GM20000 (cell line): ENCODE measurements at places on chromosomes 7 and 10.
A peak's percentile ranks its signal among the peaks of the same experiment; 100 is the strongest.

- DNase-seq: peak; percentile 49
These were observed 46.2 kb downstream of the FAM53B start for GRCh38 chr10:124697837-124698544.

GRCh38 chr10:27450225-27450624 is 53.9 kb upstream of the RAB18 start:
- no peak for DNase-seq

- DNase-seq: no peak
These were observed 48.6 kb downstream of the ITGB1 start for GRCh38 chr10:32909456-32909855.

GRCh38 chr7:139721821-139722220 is 56.0 kb downstream of the HIPK2 start:
- DNase-seq: no peak

DNA sequence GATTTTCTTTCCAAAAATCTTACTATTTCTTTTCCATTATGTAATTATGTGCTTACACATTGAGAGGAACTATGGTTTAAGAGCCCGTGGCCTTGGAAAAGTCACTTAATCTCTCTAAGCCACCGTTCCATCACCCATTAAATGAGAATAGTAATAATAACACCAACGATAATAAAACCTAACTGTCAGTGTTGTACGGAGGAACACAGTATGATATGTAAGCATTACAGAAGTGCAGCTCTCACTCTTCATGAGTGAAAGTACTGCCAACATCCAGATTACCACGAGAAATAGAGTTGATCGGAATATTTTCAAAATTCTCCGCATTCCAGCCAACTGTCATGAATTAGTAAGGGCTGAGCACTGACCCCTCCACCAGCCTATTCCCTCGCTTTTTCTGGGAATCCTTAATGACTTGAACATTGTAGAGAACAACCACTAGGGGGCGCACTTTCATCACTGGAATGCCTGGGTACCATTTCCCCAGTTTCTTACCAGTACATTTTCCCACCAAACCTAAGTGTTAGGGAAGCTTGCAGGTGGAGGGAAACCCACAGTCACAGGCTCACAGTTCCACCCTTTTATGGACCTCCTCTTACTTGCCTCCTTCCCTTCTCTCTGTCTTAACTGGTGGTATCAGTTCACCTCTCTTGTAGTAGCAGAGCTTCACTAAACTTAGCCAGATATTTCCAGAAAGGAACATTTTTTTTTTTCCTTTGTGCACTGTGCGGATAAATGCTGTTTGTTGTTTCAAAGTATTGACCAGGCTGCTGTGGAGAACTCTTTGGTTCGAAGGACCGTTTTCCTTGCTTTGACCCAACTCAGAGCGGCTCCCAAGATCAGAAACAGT is 27.8 kb downstream of the NKX2-3 start:
- peak; percentile 43 for DNase-seq

- DNase-seq: peak; percentile 83
These were observed 7.4 kb upstream of the APBB1IP start for GRCh38 chr10:26430641-26431163.

GRCh38 chr10:10500937-10501336 is 516.7 kb upstream of the CELF2 start:
- no peak for DNase-seq

DNA sequence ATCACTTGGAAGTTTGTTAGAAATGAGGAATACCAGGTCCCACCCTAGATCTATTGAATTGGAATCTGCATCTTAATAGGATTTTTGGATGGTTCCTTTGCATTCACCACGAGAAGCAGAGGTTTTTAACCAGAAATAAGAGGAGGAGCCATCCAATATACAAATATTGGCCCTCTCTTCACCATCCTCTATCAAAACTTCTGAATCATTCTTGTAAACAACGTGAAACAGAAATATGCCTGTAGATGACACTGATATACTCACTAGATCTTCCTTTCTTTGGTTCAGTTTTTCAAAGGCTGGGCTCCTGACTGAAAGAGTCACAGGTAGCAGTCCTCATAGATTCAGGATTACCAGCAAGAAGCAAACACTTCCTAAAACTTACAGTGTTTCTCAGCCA is 39.5 kb downstream of the ZNF365 start:
- DNase-seq: no peak

DNA sequence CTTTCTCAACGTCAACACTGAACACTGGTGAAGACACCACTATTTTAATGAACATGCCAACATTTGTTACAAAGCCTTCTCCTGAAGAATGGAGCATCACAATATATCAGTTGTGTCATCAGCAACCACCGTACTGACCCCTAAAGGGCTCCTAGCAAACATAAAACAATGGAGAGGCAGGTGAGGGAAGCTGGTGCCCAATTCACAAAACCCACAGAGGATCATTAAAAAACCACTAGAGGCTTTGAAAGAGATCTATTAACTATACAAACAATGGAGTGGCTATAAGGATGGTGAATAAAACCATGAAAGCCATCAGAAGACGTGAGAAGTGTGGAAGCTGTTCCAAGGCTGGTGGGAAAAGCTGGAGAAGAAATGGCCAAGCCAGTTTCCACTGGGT is 150.8 kb downstream of the FAM107B start:
- no peak for DNase-seq

- DNase-seq: no peak
These were observed 102.8 kb upstream of the DIP2C start for GRCh38 chr10:792083-792791.

- no peak for DNase-seq
These were observed 111.8 kb downstream of the MAPK8 start for GRCh38 chr10:48418189-48418788.

DNA sequence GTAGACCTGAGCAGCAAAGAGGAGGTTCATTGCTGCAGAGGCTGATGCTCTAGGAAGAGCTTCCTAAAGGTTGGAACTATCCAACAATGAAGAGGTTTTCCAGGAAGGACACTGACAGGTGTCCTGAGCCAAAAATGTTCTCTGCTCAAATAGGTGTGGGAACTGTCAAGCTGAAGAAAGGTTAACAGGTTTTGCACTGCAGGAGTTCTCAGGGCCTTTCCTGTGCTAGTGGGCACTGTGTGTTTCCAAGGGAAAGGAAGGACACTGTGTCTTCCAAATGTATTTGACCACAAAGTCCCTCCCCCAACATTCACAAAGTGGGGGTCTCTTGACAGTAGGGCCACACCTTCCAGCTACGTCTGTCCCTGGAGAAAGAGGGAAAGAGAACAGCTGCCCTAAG is 4.0 kb downstream of the ZCCHC24 start:
- no peak for DNase-seq

GRCh38 chr10:103188853-103189252 is 4.2 kb downstream of the NT5C2 start:
- DNase-seq: no peak

GRCh38 chr10:73886085-73886529 is 11.8 kb upstream of the CAMK2G start:
- DNase-seq: peak; percentile 71

- no peak for DNase-seq
These were observed 24.7 kb downstream of the STAM start for GRCh38 chr10:17668435-17669184.

GRCh38 chr10:96497391-96497790 is 16.3 kb downstream of the TLL2 start:
- DNase-seq: no peak

- DNase-seq: no peak
These were observed 12.9 kb upstream of the ADCK2 start for GRCh38 chr7:140659856-140660255.

DNA sequence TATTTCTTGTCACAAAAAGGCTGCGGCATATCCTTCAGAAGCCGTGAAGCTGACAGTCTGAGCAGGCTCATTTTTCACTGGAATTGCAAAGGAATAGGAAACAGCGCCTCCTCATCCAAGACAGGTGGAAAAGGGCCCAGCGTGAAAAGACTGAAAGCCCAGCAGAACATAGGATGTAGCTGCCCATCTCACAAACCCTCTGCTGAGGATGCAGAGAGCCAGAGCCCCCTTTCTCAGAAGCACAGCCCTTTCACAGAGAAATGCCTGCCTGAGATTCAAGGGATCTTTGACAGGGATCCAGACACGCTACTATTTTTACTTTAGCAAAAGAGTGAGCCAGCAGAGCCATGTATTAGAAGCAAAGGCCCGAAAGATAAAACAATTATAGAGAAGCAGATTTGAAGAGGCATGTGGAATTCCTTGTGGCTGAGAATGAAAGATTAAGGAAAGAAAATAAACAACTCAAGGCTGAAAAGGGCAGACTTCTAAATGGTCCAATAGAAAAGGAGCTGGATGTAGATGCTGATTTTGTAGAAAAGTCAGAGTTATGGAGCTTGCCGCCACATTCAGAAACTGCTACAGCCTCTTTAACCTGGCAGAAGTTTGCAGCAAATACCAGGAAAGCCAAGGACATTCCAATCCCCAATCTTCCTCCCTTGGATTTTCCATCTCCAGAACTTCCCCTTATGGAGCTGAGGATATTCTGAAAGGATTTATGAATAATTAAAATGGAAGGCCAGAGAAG is 36.9 kb downstream of the GDI2 start:
- no peak for DNase-seq

GRCh38 chr10:95392681-95393164 is 101.9 kb upstream of the PDLIM1 start:
- no peak for DNase-seq

DNA sequence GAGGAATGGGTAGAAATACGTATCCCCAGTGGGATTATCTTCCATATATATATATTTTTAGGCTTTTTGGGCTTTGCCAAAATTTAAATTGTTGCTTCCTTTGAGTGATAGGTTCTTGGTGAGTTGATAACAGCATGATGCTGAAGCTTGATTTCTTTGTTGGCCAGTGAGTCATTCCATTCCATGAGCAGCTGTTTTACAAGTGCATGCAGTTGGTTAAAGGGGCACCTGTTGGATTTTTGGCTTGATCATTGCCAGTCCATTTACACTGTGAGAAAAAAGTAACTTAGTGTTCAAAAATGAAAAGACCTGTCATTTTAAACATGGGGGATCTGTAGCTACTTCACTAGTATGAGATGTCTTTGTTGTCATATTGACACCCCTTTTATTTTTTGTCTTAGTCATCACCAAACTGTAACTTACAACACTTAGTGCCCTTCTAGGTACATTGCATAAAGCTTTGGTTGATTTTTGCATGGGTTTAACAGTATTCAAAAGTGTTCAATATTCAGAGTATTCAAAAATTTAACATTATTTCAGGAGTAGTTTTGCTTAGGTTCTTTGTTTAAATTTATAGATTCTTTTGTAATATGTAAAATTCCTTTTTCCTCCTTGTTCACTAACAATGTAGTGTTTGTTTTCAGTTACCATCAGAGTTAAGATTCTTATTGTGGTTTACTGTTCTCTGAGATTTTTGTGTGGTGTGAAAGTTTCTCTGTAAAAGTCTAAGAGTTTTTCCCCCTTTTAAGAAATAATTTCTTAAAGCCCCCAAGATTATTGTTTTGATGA is 8.8 kb downstream of the AKAP9 start:
- no peak for DNase-seq

- DNase-seq: no peak
These were observed 116.8 kb upstream of the BMPER start for GRCh38 chr7:33788531-33788930.

- DNase-seq: no peak
These were observed 72.5 kb downstream of the GOLGA7B start for GRCh38 chr10:97922022-97922758.

DNA sequence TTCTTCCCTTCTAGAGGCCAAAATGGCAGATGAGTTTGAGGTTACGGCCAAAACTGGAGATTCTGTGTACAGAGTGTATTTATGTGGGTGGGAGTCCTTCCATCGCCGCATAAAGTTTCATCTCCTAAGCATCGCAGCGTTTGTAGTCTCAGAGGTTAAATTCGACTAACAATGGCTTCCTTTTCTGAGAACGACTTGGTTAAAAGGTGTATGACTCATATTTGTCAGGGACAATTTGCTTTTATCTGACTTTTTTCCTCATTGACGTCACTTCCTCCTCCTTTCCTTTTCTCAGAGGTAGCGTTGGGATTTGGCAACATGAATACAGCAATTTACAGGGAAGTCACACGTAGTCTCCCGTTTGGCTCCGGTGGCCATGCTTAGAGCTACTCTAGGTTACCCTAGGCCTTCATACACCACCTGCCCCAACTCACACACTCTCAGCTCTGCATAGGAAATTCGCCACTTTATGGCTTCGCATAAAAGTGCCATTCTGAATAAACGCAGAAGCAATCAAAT is 37.6 kb upstream of the TCF7L2 start:
- DNase-seq: no peak

DNA sequence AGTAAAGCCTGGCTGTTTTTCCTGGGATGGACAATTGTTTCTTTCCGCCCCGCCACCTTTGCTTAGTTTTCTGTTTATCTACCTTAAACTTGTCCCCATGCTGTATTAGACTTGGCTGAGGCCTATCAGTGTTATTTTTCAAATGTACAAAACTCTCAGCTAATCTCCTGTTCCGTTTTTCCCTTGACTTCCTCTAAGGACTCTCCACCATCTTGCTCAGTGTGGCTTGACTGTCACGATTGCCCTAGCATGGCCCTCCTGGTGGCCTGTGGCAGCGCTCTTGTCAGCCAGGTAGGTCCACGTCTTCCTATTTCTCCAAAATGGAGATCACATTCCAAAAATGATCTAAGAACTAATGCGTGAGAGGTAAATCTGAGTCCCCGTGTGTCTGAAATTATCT is 36.7 kb downstream of the BAIAP2L1 start:
- DNase-seq: no peak

DNA sequence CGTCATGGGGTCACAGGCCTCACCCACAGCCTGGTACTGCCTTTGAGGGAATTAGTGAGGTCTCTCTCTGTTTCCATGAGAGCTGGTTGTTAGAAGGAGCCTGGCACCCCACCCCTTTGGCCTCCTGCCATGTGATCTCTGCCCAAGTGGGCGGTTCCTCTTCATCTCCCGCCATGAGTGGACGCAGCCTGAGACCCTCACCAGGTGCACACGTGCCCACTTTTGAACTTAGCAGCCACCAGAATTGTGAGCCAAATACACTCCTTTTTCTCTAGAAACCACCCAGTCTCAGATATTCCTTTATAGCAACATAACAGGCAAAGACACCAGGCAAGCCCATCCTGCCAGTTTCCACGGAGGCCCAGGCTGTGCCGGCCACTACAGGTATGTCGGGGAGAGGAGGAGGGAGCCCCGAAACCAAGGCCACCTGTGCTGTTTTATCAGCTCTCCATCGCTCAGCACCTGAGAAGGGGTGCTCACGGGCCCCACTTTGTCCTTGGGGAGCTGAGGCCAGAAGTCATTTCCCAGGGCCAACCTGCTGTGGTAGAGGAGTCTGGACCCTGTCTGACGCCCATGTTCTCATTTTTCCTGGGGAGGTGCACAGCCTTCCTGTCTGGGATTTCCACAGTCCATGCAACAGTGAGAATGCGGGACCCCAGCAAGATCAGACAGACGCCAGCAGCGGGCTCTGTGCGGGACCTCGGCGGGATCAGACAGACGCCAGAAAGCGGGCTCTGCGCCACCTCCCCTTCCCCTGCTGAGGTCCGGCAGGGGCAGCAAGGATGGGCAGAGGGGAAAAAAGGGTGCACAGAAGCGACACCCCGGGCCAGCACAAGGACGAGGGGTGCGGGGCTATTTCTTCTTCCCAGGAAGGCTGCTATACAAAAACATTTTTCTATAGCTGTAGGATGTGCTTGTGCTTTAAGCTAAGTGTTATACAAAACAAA is 220.5 kb downstream of the ELFN1 start:
- no peak for DNase-seq

- DNase-seq: peak; percentile 67
These were observed 14.4 kb downstream of the MXI1 start for GRCh38 chr10:110221721-110222261.

GRCh38 chr10:63323701-63324494 is 141.9 kb downstream of the JMJD1C start:
- DNase-seq: no peak

GRCh38 chr10:132875435-132875834 is 66.9 kb downstream of the CFAP46 start:
- DNase-seq: no peak
